Body of pancreas (tissue), 4 donors: ENCODE measurements at places on chromosomes 7 and 10. TPM values are rescaled to one million over a fixed set of nuclear protein-coding genes. Genes with fewer than 3 reads are reported as not detected.

DNA sequence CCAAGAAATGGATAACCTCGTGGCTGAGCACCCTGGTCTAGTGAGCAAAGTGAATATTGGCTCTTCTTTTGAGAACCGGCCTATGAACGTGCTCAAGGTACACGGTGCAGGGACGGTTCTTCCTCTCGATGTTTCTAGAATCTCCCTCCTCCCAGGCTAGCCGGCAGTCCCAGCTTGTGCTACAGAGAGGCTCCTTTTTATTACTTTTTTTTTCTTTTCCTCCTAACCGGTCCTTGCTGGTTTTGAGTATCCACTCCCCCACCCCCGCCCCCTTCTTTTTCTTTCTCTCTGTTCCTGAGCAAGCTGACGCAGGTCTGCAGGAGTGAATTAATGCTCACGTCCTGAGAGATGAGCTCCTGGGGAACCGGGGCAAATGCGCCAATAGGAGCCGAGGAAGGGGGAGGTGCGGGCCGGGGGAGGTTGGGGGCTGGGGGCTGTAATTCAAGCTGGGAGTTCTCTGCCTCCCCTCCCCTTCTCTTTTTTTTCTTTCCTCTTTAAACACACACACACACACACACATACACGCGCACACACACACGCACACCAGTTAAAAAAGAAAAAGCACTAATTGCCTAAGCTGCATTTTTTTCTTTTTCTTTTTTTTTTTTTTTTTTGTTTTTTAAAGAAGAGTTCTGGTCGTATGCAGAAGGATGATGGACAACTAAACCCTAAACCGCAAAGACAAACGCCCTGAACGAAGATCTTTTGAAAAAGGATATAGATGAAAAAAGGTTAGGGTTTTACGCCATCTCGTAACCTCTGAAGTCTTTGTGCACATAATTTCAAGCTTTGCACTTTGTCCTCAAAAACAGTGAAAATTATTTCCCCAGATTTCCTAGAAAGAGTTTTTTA is 6.6 kb downstream of the CPA2 start:
- H3K4me3 ChIP-seq: no peak overlapping the region
- no peaks in the 10 kb centered on the region for H3K36me3 ChIP-seq
- DNase-seq: peak; percentile 67
- no peaks in the 10 kb centered on the region for H3K27me3 ChIP-seq
- H3K4me1 ChIP-seq: peaks cover 79% of the 10 kb centered on the region
- peak overlapping the region; percentile 95 for H3K27ac ChIP-seq

The VWA2 gene
- 10.5 TPM for total RNA-seq

GRCh38 chr10:29102636-29103035 is 186.2 kb upstream of the LYZL1 start:
- H3K27me3 ChIP-seq: no peaks in the 10 kb centered on the region
- no peak overlapping the region for H3K27ac ChIP-seq
- H3K4me3 ChIP-seq: no peak overlapping the region
- H3K4me1 ChIP-seq: peaks cover 7% of the 10 kb centered on the region
- no peak for DNase-seq
- H3K36me3 ChIP-seq: no peaks in the 10 kb centered on the region

- peaks cover 5% of the 10 kb centered on the region for H3K4me1 ChIP-seq
- H3K27ac ChIP-seq: no peak within 1 kb of the TSS
- DNase-seq: peak; percentile 28
- peaks cover 14% of the 10 kb centered on the region for H3K36me3 ChIP-seq
- H3K4me3 ChIP-seq: no peak within 1 kb of the TSS
Measured at GRCh38 chr7:44978511-44979366, at the start of gene MYO1G. Gene MYO1G (minus strand): TSS chr7:44979015. CDS start chr7:44978961, 54 bp downstream.

- no peaks in the 10 kb centered on the region for H3K4me1 ChIP-seq
- H3K36me3 ChIP-seq: no peaks in the 10 kb centered on the region
- DNase-seq: no peak
Measured at GRCh38 chr10:86287966-86288579, 78.5 kb downstream of the GRID1 start.
